ENCODE measurements at places on chromosomes 1 and 21.

- DNase-seq = no peak
Observed at GRCh38 chr1:94979656-94980581, 53.0 kb upstream of the CNN3 start.

DNA sequence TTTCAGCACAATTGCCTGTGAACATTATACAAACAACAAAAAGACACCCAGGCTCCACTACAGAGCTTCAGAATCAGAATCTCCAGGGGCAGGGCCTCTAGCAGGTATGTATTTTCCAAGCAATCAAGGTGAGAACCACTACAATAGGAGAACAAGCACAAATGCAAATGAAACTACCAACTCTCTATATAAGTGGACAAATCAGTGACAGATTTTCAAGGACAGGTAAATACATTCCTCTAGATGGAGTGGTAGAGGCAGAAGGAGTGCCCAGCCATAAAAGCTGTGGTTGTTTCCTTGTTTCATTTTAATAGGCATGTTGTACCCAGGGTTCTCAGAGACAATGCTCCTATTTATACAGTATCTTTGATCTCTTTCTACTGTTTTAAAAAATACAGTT is 20.1 kb upstream of the CCDC17 start:
- no peak for DNase-seq

- DNase-seq = no peak
Observed at GRCh38 chr1:119226913-119227312, 86.5 kb upstream of the WARS2 start.

- peak; percentile 67 for DNase-seq
Observed at GRCh38 chr1:84433258-84434080, 35.2 kb downstream of the DNASE2B start.

DNA sequence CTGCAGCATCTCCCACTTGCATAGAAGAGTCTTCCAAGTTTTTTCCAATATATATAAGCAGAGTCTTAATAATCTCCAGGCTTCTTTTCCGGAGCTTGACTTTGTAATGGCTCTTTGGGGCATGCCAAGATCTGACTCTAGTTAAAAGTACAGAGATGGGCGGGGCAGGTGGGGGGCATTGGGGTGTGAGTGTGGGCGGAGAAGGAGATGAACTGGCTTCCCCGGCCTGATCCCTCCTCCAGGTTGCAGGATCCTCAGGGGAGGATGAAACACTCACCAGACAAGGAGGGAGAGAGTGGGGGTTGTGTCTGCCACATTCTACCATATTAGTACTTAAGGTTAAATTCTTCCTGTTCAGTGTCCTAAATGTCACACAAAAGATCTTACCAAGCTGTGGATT is 23.0 kb downstream of the S100A10 start:
- DNase-seq = no peak

- DNase-seq = no peak
Observed at GRCh38 chr1:7279769-7280168, 491.3 kb upstream of the VAMP3 start.

DNA sequence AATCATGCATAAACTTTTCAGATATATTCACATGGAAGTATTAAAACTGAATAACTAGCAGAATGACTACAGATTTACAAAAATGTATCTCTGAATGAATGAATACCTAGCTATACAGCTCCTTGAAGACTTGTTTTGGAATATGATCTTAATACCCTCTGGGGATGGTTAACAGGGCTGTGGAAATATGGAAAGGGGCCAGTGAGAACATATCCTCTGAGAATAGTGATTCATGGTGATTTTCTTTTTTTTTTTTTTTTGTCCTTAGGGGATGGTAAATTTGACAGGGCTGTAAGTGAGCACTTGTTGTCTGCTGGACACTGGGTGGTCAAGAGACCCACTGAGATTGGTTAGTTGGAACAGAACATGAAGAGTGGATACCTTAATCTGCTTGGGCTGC is 80.7 kb upstream of the HP1BP3 start:
- no peak for DNase-seq

DNA sequence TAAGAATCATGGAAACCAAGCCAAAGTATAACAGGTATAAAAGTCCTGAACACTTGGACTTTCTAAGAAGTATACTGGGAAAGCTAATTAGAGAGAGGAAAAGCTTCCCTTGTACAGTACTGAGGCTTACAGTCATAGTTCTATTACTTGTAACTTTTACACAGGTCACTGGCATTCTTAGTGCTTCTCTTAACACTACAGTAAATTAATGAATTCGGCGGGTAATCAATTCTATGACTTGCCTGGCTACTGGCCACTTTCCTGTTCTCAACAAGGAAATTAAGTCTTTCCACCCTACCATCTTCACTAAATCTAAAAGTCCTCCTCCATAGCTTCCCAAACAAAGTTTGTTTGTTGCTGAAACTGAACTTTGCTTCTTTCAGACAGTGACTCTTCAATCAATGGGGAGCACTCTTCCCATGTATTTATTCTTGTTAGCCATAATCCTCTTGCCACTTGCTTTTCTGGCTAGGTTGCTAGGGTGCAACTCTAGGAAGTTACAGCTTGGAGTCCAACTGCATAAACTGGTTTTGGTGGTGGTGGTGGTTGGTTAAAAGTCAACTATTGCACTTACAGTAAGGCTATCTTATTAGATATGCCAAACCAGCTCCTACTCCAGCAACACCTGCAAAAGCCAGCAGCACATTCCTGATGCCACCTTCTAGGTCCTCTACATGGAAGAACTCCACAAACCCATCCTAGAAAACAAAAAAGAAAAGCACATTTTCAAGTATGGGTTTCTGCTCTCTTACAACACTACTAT is 2.4 kb downstream of the MCL1 start:
- DNase-seq = no peak

DNA sequence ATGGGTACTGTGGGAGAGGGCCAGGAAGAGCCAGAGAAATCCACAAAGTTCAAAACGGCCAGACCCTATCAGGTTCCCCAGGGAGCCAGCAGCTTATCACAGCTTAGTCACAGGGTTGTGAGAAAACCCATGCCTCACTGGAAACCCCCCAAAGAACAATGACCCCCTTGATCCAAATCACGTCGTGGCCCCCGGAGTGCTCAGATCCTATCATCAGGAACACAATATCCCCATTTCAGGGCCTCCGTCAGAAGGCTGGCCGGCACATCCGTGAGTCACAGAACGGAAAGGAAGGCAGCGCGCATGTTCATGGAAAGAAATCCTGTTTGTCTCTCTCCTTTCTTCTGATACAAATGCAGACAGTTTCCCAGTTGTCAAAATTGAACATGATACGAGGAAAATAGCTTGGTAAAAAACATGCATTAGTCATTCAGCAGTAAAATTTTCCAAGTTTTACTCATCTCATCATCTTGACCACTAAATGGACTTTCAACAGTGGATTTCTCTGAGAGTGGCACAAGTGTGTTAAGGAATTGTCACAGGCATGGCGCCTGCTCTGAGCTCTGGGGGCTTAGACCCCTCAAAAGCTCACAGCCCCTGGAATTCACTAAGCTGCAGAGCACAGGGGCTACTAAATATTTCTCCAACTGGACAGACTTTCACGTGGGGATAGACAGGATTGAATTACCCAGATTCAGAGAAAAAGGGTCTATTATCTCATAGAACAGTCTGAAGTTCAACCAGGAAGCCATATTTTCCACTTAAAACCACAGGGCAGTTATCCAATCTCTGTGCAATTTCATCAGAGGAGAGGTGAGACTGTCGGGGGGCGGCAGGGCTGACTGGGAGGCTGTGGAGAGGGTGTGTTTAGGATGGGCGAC is 124.8 kb downstream of the RIPK4 start:
- DNase-seq = no peak

DNA sequence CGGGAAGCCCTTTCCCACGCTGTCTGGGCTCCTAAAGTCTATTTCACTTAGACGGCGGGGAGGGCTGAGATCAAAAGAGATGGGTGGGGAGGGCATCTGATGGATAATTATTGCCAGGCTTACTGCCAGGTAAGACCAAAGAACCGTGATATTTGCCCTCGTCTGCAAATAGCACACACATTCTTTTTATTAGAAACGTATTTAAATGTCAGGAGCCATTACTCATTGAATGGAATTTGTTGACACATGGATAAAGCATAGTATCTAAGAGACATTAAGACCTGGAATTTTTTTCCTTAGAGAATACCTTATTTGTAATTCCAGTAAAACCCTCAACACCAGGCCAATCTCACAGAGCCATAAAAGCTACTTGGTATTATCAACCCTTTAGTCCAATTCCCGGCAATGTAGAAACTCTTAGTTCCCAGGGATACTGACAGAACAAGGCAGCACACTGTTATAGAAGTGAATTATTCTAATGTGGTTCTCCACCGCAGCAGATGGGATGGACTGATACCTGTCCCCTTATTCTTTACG is 10.6 kb downstream of the URB1 start:
- peak; percentile 78 for DNase-seq

- peak; percentile 96 for DNase-seq
Observed at GRCh38 chr1:145891587-145892485, 6.2 kb upstream of the ANKRD35 start.

DNA sequence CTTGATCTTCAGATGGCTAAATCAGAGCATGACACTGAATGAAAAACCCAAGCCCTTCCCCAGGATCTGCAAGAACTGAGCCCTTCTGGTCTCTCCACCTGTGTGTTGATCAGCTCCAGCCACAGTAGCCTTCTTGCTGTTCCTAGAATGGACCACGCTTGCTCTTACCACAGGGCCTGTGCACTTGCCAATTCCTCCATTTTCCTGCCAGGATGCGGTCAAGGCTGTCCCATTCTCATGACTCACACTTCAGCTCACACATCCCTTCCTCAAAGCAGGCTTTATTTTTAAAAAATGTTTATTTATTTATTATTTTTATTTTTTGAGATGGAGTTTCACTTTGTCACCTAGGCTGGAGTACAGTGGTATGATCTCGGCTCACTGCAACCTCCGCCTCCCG is 43.6 kb upstream of the GRHL3 start:
- DNase-seq = no peak

GRCh38 chr1:112141301-112141700 is 151.8 kb upstream of the KCND3 start:
- no peak for DNase-seq

- peak; percentile 41 for DNase-seq
Observed at GRCh38 chr1:203173566-203173965, 2.1 kb downstream of the MYBPH start.

- DNase-seq = no peak
Observed at GRCh38 chr1:14136881-14137280, 436.9 kb downstream of the PRDM2 start.

- no peak for DNase-seq
Observed at GRCh38 chr1:245825128-245825901, 670.5 kb downstream of the KIF26B start.

DNA sequence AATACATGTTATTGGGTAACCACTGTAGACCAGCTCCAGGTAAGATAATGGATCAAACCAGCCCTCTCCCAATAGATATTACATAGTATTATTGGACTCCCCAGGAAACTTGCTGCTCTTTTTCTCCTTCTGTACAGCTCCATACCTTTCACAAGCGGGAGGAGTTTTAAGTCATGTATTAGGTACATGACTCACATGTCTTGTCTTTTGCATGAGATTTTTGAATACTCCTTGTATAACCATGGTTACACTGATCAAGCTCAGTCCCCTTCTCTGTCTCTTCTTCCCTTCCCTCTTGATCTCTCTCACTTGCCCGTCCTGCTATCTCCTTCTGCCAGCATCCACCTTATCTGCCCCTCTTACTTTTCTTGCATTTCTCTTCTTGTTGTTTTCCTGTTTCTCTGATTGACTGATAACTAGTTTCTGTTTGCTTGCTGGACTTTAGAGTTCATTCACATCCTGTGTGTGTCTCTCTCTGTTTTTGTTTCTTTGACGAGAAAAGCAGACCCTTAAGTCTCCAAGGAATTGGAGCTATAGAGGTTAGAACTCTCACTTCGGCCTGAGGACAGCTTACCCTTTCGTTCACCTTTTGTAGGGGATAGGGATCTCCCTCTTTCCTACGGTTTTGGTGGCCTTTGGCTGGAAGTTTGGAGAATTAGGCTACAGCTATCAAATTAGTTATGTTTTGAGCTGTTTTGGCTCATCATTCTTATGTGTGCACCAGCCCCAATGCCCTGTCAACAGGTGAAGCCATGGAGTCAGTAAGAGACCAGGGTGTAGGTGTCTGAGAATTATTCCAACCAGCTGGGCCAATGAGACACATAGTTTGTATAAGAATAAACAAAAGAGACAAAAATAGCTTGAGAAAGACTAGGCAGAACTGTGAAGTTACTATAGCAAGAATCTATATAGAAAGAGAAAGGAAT is 49.0 kb upstream of the ASB17 start:
- no peak for DNase-seq

- DNase-seq = no peak
Observed at GRCh38 chr1:189693140-189693539, 784.5 kb downstream of the BRINP3 start.

GRCh38 chr1:170150016-170150415 is 4.3 kb downstream of the NTMT2 start:
- no peak for DNase-seq

GRCh38 chr1:157751283-157751682 is 25.6 kb downstream of the FCRL2 start:
- DNase-seq = no peak

DNA sequence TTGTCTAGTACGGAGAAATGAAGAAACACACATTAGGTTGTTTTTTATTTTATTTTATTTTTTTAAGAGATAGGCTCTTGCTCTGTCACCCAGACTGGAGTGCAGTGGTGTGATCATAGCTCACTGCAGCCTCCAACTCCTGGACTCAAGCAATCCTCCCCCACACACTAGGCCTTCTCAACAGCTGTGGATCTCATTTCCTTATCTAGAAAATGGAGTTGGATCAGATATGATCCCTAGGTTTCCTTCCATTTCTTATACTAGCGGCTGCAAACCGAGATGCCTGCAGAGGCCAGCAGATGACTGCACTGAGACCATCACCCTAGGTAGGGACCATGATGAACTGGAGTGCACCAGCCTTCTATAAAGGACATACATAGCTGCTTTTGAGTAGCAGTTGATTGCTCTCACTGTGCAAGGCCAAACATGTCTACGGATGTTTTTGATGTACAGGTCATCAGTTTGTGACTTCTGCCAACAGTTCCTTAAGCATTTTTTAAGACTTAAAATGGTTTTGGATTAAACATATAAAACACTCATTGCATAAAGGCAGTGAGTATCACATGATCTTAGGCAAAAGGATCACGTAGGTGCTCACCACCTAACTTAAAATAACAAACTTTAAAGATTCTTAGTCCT is 11.4 kb upstream of the KLHL12 start:
- DNase-seq = no peak

DNA sequence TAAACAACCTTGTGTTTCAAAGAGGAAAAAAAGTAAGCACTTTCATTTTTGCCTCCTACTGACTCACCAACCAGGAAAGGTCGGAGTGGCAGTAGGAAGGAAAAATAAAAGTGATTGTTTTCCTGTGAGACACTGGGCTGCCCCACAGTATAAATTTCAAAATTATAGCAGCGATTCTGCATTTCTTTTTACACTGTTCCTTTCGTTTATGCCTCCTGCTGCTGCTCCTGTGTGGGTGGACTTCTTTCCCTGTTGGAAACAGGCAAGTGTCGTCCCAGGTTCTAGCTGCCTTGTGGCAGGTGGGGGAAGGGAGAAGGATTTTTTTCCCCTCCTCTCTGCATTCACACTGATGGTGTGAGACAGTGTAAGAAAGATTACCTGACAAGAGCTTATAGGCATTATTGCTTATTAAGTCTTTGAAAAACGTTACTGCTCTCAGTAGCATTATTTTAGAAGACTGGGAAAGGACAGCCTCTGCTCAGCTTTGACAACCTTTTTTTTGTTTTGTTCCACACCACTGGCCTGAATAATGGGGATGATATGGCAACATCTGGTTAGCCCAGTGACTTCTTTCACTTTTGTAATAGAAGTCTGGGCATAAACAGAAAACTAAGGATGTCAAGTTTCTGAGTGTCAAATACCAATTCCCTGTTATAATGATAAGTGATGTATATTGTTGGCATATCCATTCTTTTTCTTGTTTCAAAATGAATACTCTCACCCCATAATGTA is 77.9 kb downstream of the NEK7 start:
- no peak for DNase-seq

GRCh38 chr1:97942161-97943123 is 21.6 kb upstream of the DPYD start:
- no peak for DNase-seq
